ENCODE measurements at places on chromosomes 12 and 14. TPM values are rescaled to one million over a fixed set of nuclear protein-coding genes. Genes with fewer than 3 reads are reported as not detected.

GRCh38 chr14:68000511-68000910 lies 180.9 kb downstream of the RAD51B start:
- no peak for DNase-seq

NRIP2 gene
- total RNA-seq: 0.89 TPM

DNA sequence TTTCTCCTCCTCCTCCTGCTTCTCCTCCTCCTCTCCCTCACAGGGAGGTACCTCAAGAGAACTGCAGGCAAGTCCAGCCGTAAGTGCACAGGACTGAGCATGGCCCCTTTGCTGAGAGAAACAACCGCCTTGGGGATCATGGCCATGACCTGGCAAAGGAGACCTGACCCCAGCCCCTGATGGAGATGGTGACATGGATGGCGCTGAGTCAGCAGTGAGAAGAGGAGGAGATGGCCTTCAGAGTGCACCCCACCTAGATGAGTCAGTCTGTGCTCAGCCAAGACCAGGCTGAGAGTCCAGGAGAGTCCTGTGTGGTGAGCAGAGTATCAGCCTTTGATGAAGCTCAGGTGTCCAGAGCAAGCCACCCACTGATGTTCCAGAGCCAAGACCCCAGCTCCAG lies 36.4 kb downstream of the MEG3 start:
- DNase-seq: no peak

- DNase-seq: no peak
Measured at GRCh38 chr12:57687862-57688261, 6.1 kb upstream of the OS9 start.

MMP17 gene
- 4.6 TPM for total RNA-seq

SLCO1B1 gene
- not detected for total RNA-seq

DNA sequence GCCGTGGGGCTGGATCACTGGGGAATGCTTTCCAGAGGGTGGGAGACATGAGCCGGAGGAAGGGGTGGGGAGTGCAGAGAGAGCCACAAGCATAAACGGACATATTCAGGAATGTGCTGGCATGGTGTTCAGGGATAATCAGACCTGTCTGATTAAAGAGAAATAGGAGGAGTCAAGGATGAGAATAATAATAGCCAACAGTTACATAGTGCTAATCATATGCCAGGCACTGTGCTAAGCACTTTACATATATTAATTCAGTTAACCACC lies 43.7 kb downstream of the LTBP2 start:
- DNase-seq: no peak

NFE2 gene
- 6.9 TPM for total RNA-seq

CD69 gene
- total RNA-seq: 5.2 TPM

ASPG gene
- total RNA-seq: 4.7 TPM

GRCh38 chr14:52025310-52025709 lies 36.0 kb downstream of the RTRAF start:
- DNase-seq: no peak

DNA sequence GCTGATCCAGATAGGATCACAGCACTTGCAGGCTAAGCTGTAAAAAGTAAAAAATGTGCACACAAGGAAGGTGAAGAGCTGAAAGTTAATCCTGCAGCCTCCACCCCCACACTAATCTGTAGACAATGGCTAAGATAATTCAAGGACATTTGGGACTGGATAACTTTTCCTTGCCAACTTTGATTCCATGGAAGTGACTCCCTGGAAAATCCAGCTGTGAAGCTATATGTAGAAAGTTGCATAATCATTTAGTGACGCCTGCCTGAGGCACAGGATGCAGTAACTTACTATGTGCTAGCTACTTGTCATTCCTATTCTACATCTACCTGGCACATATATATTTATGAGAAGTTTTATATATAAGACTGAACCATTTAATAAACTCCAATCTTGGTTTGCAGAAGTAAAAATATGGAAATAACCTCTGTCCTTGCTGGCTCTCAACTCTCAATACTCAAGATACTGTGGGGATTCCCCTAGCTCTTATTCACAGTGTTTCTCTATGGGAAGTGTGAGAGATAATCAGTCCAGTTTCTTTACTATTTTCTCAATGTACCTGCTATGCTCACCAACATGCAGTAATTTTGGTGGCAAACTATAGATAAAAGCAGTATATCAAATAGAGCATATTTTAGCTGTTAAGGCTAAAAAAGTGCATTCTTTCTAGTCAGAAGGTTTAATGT lies 14.8 kb downstream of the LDHB start:
- peak; percentile 42 for DNase-seq

RFX4 gene
- not detected for total RNA-seq

- peak; percentile 65 for DNase-seq
Measured at GRCh38 chr12:51911788-51912711, 4.7 kb downstream of the ACVRL1 start.

- DNase-seq: peak; percentile 35
Measured at GRCh38 chr12:1310653-1311052, 283.7 kb downstream of the FBXL14 start.

B3GNT4 gene
- 0.80 TPM for total RNA-seq

DNA sequence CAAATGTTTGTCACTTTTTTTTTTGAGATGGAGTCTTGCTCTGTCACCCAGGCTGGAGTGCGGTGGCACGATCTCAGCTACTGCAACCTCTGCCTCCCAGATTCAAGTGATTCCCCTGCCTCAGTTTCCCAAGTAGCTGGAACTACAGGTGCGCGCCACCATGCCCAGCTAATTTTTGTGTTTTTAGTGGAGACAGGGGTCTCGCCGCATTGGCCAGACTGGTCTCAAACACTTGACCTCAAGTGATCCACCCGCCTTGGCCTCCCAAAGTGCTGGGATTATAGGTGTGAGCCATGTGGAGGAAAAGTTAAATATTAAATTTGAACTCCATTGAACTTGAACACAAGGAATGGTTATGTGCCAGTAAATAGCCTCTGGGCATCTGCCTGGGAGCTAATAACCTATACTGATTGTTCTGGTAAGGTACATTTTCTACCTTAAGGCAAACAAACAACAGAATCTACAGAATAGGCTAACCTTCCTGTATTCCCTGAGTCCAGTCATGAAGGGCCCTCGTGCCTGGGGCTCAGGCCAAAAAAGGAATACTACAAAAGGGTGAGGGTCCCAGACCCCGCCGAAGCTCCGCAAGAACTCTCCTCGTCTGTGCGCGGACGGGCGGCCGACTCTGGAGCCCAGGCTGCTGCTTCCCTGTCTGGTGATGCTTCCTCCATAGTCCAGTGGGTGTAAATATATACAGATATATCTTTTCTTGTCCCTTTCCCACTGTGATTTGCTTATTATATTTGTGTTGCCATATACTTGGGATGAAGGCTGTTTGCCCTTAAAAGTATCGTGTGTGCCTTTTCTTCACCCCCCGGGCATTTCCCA lies 74.0 kb upstream of the EIF5 start:
- no peak for DNase-seq

GRCh38 chr12:2976581-2976996 lies 17.4 kb downstream of the TEAD4 start:
- peak; percentile 61 for DNase-seq

SIX6 gene
- not detected for total RNA-seq

GRCh38 chr12:22126758-22127157 lies 80.7 kb downstream of the CMAS start:
- no peak for DNase-seq

DNA sequence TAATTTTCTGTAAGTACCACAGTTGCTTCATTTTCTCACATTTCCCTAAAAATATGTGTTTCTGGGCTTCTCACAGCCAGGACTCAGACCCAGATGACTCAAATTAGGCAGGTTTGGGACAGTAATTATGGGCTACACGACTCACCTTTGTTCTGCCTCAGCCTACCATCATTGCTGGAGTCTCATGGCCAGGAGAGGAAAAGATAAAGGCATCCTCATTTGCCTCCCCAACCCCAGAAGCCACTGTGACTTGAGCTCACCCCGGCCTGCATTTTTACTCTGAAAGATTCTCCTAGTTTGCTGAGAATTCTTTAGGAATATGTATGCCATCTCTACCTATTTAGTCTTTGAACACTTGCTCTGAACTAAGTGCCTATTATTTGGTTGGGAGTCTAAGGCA lies 207.8 kb downstream of the PAWR start:
- no peak for DNase-seq

DNA sequence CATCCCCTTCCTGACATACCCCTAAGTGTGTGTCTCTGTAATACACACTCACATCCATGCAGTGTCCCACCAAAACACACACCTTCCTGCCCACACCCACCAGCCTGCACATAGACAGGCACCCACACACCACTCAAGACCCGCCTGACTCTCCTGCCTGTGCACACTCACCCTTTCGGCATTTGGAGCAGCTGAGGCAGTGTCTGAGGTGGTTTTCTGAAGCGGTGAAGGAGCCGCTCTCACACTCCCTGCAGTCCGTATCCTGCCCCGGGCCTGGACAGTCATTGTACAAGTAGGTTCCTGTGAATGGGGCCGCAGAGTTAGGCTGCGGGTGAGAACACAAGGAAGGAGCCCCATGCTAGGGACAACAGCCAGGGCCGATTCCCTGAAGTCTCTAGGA lies 8.3 kb downstream of the TNFRSF1A start:
- DNase-seq: no peak

TCL1B gene
- total RNA-seq: not detected

GRCh38 chr12:124416516-124417395 lies 121.9 kb downstream of the RFLNA start:
- no peak for DNase-seq

SRRM4 gene
- total RNA-seq: 0.20 TPM

IFT81 gene
- 15.7 TPM for total RNA-seq

ASB2 gene
- 2.3 TPM for total RNA-seq

GRCh38 chr12:64660237-64661018 lies 50.1 kb downstream of the RASSF3 start:
- no peak for DNase-seq

DNA sequence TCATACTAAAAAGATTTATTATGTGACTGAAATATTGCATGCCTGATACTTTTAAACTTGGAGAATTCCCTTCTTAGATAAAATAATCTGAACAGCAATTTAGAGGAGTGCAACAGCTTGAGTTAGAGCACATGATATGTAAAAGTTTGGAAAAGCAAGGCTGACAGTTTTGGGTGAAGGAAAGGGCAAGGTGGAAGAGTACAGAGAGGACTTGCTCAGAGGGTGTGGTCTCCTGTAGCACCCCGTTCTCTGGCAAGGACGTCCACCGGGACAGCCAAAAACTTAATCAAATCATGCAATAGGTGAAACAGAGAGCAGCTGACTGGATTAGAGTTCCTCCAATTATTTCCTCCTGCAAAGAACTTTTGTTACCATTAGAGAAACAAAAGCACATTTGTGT lies 65.2 kb upstream of the PDZRN4 start:
- no peak for DNase-seq

CRIP1 gene
- total RNA-seq: 72.8 TPM

- peak; percentile 1 for DNase-seq
Measured at GRCh38 chr12:110998165-110998564, 77.8 kb upstream of the MYL2 start.

DNA sequence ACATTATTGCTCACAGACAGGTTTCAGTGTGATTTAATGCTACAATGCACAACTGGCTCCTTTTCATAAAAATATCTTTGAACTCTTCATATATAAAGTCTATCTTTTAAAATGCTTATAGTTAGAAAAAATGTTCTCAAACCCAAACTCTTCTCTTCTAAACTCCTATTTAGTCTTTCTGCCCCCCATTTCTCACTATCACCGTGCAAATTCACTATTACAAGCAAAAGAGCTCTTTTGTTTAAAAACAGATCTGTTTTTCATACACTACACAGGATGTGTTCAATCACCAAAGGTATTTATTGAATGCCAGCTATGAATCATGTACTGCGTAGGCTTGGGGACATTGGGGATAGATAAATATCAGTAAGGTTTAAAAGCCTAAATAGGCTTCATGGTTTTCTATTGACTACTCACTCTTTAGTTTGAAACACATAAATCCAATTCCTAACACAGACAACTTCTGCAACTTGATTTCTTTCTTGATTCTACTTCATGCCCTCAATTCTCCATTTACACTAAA lies 692.3 kb downstream of the C12orf50 start:
- no peak for DNase-seq

GEMIN2 gene
- total RNA-seq: 19.8 TPM

CMA1 gene
- 0.34 TPM for total RNA-seq

DNA sequence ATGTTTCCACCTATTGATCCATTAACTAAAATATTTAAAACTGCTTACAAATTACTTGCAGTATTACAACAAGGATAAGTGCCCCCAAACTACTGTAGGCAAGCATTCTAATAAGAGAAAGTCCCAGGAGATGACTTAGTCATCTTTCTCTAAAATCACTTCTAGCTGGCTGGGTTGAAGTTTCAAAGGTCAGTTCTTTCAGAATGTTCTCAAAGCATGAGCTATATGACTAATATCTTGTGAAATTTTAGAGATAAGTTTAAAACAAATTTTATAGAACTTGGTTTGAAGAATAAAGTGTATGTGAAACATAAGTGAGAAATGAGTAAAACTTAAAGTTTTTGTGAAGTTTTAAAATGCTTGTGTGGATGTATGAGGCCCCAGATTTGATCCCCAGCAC lies 24.3 kb upstream of the OR6J1 start:
- DNase-seq: no peak

CDH24 gene
- total RNA-seq: 4.2 TPM

GRCh38 chr12:252636-253035 lies 10.0 kb downstream of the SLC6A13 start:
- DNase-seq: no peak

BRAP gene
- 16.5 TPM for total RNA-seq

GRCh38 chr14:30938617-30939016 lies 64.3 kb downstream of the COCH start:
- DNase-seq: no peak

- no peak for DNase-seq
Measured at GRCh38 chr14:57725399-57726077, 140.4 kb downstream of the SLC35F4 start.

LRRK2 gene
- 262 TPM for total RNA-seq

KRT85 gene
- total RNA-seq: not detected

- DNase-seq: no peak
Measured at GRCh38 chr14:89419973-89420482, 3.0 kb upstream of the FOXN3 start.

DNA sequence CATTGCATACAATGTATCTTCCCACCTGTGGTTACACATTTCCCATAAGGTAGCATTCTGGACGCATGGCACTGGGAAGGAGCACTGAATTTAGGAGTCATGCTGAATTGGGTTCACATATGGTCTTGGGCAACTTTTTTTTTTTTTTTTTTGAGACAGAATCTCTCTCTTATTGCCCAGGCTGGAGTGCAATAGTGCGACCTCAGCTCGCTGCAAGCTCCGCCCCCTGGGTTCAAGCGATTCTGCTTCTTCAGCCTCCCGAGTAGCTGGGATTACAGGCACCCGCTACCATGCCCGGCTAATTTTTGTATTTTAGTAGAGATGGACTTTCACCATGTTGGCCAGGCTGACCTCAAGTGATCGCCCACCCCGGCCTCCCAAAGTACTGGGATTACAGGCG lies 13.3 kb downstream of the DIP2B start:
- no peak for DNase-seq

KRT83 gene
- not detected for total RNA-seq

SLC6A13 gene
- total RNA-seq: 2.4 TPM

CACNA2D4 gene
- 12.6 TPM for total RNA-seq

- peak; percentile 70 for DNase-seq
Measured at GRCh38 chr14:102848830-102849525, 71.7 kb downstream of the TRAF3 start.

GRCh38 chr14:52538623-52539022 lies 13.7 kb downstream of the TXNDC16 start:
- no peak for DNase-seq

Measured in lung (tissue), 17 donors.